ENCODE measurements at places on chromosomes 6 and 20.

GRCh38 chr6:50846852-50847155, 28.1 kb downstream of the TFAP2B start:
- DNase-seq = no peak

GRCh38 chr6:106973836-106974335, 643 bp downstream of the CD24 start:
- DNase-seq = peak; percentile 25

- no peak for DNase-seq
Observed at GRCh38 chr20:9510911-9511310, 3.5 kb upstream of the LAMP5 start.

DNA sequence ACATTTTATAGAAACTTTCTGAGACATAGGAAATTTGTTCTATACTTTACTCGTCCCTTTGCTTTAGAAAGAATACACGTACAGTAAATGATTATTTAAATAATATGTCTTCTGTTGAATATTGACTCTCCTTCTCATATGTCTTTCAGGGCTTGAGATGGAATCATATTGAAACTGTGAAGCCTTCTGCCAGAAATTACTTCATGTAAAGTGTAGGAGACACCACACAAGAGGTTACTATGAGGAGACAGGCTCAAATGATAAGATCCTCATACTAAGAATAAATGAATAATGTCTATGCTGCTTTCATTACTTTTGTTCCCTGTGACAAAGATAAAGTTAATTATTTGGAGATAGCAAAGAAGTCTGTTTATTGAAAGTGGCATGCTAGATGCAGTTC, 1240.3 kb upstream of the MAP3K7 start:
- DNase-seq = no peak

DNA sequence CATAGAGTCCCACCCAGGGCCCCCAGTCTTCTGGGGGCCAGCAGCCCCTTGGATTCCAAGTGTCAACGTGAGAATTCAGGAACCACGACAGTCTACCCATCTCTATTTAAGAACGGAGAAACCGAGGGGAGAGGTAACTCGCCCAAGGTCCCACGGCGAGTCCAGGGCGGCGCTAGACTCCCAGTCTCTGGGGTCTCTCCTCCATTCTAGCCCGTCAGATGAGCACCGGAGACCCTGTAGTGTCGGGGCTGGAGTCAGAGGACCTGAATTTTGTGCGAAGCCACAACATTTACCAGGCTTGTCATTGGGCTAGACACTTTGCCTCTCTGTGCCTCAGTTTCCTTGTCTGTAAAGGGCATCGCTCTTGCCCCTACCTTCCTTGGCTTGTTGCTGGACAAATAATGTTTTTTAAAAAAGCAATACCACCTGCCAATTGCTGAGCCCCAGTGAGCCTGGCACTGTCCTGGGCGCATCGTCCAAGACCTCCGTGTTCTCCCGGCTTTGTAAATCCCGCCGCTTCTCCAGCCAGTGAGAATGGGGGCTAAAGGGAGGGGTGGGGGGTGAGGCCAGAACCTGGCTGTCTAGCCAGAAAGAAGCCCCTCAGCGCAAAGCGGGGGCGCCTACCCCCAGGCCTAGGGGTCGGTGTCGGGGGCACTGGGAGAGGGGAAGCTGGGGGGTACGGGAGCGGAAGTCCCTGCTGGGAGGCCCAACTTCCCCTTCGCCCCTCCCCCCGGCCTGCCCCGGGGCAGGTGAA, 91.7 kb downstream of the NCR2 start:
- no peak for DNase-seq

GRCh38 chr6:84103029-84103428, 69.5 kb downstream of the MRAP2 start:
- no peak for DNase-seq

DNA sequence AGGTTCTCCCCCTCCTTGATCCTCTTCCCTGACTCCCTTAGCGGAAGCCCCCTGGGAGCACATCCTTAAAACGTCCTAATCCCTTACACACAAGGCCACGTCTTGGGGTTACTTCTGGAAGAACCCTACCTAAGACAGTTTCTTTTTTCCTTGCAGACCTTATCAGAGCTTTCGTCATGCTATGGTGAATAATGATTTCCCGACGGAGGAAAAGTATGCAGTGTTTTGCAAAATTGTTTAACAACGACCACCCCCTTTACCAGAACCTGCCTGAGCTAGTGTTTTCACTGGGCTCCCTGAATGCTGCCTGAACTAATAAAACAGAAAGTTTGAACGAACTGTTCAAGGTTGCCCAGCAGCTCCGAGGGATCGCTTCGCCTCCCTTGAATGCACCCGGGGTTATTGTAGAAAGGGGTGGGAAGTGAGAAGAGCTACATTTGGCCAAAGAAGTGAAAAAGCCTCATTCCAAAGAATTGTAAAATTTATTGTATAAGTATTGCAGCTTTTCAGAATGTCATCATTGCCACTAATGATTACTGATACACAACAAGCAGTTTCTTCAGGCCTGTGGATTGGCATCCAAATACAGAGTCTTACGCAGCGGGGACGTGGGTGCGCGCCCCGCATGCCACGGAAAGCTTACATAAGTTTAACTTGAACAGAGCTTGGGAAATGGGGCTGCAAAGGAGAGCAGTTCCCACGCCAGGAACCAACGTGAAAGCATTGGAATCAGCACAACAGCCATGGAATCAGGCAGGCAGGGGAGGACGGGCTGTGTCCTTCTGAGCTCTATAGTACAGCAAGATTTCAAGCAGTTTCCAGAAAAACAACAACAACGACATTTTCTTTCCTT, 27.9 kb upstream of the ZBP1 start:
- DNase-seq = no peak

GRCh38 chr6:83202031-83202430, 8.9 kb downstream of the RWDD2A start:
- DNase-seq = no peak

- DNase-seq = no peak
Observed at GRCh38 chr6:114713690-114714089, 370.9 kb upstream of the HS3ST5 start.

DNA sequence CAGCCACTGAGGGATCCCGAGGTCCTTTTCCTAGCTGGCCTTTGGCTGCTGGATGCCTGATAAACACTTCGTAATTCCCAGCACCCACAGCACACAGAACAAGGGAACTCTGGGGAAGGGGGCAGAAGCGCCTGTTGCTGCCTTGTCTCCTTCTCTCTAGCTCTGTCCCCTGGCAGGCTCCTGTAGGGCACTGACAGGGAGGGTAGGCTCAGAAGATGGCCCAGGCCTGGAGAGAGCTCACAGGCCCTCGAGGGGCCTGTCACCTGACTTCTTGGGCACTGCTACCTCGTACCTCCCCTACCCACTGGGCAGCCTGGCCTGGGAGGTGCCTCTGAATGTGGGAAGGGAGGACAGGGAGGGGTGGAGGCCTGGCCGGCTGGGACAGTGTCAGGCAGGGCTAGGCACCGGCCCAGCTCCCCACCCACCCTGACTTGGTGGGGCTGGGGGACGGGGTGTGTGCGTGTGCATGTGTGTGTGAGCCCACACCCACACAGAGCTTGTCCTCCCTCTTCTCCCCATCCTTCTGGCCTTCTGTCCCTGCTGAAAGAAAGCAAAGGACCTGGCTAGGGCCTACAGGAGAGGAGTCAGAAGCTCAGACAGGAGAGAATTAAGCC, 18.1 kb downstream of the C6orf132 start:
- DNase-seq = no peak

- no peak for DNase-seq
Observed at GRCh38 chr20:50572938-50573777, 63.0 kb downstream of the PTPN1 start.

GRCh38 chr6:160367798-160368547, 19.8 kb downstream of the SLC22A3 start:
- no peak for DNase-seq

DNA sequence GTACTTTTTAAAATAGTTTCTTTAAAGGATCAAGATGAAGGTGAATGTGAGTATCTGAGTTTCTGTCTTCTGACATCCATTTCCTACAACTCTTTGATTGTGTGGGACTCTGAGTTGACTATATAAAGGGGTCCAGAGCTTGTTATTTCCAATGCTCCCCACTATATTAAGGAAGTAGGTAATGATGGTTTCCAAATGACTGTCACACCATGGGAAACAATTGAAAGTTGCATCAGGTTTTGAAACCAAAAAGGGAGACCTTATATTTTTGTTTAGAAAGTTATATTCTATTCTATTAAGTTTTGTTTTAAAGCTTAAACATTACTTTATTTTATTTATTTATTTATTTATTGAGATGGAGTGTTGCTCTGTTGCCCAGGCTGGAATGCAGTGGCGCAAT, 11.2 kb downstream of the CASS4 start:
- DNase-seq = no peak

GRCh38 chr6:138431256-138432062, 27.4 kb downstream of the HEBP2 start:
- no peak for DNase-seq

- DNase-seq = no peak
Observed at GRCh38 chr6:165854061-165854862, 191.2 kb upstream of the PDE10A start.

DNA sequence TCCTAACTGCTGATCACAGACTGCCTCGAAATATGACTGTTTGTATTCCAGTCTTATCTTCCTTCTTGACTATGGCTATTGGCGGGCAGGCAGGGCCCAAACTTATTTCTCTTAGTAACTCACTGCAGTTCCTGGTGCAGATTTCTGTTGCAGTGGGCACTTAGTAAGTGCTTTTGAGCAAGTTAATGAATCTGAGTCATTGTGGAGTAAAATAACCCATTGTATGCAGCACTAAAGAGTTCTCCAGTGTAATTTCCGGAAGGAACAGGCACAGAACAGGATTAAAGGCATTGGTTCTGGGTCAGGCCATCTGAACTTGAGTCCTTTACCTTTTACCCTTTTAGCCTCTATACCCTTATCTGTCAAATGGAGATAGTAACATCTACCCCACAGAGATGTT, 23.6 kb downstream of the SLC35F1 start:
- no peak for DNase-seq

- no peak for DNase-seq
Observed at GRCh38 chr6:128397996-128398395, 122.4 kb downstream of the PTPRK start.

GRCh38 chr6:152720974-152721373, 23.3 kb downstream of the MYCT1 start:
- DNase-seq = peak; percentile 23

- DNase-seq = no peak
Observed at GRCh38 chr6:17790489-17790888, 83.8 kb upstream of the NUP153 start.

DNA sequence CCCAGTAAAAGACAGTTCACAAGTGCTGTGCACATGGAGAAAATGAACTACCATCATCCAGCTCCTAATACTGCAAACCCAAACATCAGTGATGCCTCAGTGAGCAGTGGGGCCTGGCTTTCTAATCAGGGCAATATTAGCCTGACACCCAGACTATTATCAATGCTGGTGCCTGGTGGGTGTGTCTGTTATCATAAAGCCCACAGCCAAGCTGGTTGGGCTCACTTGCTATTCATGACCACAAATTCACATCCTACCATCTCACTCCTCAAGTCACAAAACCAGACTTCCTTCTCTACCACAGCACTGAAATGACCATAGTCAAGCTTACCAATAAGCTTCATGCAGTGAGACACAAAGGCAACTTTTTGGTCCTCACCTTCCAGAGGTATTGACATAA, 180.8 kb upstream of the PLN start:
- no peak for DNase-seq

- no peak for DNase-seq
Observed at GRCh38 chr6:83313882-83314281, 117.0 kb downstream of the ME1 start.

DNA sequence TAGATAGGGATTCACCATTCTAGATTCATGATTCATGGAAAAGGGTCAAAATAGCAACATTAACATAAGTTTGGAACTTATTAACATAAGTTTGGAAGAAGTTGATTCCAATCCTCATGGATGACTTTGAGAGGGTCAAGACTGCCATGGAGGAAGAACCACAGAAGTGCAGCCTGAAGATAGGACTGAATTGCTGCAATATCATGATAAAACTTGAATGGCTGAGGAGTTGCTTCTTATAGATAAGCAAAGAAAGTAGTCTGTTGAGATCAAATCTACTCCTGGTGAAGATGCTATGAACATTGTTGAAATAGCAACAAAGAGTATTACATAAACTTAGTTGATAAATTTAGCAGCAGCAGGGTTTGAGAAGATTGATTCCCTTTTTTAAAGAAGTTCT, 62.2 kb downstream of the GMDS start:
- no peak for DNase-seq

GRCh38 chr20:13817342-13817741, 32.5 kb downstream of the NDUFAF5 start:
- DNase-seq = peak; percentile 13

DNA sequence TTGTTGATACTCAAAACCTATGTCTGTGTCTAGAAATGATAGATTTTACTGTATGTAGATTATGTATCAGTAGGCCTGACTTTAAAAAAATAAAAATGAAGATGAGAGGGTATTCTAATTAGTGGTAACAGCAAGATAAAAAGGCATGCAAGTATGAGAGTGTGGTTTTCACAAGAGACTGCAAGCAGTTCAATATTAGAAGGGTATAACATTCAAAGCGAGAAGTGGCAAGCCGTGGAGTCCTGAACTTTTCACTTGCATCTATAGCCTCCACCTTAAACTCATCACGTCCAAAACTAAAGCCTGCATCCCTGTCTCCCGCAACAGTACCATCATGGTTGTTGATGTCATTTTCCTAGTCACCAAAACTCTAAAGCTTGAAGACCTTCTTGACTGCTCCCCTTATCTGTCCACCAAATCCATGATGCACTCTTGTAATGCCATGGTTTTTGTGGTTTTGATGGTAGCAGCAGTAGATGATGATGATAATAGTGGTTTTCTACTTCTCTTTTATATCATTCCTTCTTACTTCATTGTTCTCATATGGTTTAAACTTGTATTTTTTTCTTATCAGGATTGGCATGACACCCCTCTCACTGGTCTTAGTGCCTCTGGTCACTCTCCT, 9.2 kb upstream of the CGA start:
- no peak for DNase-seq

GRCh38 chr6:42025066-42025844, 25.1 kb upstream of the TAF8 start:
- no peak for DNase-seq

- no peak for DNase-seq
Observed at GRCh38 chr6:63859528-63859927, 223.9 kb downstream of the PHF3 start.

GRCh38 chr6:158220786-158221442, 52.8 kb downstream of the GTF2H5 start:
- peak; percentile 58 for DNase-seq

DNA sequence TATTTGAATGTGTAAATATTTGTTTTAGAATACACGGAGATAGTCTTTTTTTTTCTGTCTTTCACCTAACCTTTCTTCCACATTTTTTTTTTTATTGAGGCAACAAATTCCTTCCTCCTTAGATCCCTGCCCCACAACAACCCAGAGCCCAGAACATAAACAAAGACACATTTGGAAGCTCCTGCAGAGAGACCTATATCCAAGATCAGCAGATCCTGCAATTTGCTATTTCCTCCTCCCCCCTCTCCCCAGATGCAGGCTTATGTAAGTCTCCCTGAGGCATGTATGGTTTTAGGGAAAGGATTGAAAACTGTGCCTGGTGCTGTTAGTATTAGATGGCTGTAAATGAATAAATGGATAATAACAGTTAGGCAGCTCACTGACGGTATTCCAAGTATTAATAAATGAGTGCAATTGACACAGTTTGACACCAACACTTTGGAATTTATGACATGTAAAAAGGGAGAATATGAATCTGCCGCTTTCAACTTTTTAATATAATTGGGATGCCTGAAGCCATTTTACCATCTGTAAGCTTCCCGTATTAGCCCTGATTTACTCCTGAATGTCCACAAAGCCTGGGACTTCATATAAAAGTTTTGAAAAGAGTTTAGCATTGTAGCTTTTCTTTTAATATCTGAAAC, 608.3 kb upstream of the CITED2 start:
- peak; percentile 54 for DNase-seq

Measured in kidney glomerular epithelial cell (primary cell).